ENCODE measurements at places on chromosomes 11 and 22.

DNA sequence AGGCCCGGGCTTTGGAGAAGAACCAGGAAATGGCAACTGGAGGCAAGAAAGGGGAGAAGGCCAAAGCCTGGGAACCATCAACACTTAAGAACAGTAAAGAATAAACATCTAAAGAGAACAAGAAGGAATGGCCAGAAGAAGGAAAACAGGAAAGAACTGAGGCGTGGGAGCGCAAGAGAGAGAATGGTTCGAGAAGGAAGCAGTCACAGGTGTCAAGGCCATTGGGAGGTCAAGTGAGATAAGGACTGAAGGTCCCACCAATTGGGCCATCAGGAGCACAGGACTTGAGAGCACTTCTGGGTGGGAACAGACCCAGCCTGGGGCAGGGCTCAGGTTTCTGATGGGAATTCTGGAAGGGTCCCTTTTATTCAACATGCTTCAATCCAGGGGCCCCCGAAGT is 697 bp upstream of the SCGB1A1 start:
- DNase-seq: no peak

- no peak for DNase-seq
Measured at GRCh38 chr11:130068546-130068985, 1.1 kb upstream of the APLP2 start.

GRCh38 chr11:30508594-30508993 is 77.6 kb downstream of the MPPED2 start:
- no peak for DNase-seq

- DNase-seq: no peak
Measured at GRCh38 chr22:49936973-49937757, 18.7 kb downstream of the CRELD2 start.

GRCh38 chr11:122159173-122159721 is 43.2 kb upstream of the BLID start:
- DNase-seq: no peak

DNA sequence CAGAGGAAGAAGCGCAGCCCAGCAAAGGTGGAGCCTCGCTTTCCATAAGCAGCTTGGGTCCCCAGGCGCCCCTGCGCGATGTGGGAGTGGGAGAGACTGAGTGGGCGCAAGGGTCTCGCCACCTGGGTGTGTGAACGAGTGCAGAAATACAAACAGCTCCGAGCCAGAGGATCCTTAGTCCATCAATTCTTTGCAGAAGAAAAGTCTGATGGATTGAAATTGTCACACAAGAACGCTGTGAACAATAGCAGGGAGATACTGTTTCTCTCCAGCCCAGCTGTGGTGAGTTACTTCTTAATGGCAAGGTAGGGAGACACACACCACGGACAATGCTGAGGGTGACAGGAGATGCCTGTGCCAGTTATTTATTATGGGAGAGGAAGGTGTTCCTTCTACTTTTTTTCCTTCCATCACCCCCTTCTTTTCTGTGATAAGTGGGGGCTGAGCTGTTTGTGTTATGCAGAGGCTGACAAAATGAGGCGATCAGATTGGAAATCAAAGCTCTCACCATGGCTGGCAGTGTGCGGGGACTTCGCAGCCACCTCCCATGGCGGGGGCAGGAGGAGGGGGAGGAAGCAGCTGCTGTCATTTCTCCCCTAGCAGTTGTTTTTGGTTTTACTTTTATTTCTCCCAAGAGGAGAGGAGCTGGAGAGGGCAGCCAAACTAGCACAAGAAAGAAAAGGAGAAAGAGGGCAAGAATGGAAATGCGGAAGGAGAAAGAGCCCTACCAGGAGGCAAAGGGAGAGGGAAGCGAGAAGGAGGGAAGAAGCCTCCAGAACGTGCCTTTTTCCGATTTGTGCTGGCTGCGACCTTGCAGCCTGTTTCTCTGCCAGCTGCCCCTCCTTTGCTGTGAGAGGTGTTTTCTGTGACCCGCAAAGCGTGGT is 755.8 kb downstream of the NTM start:
- DNase-seq: peak; percentile 17

- peak; percentile 33 for DNase-seq
Measured at GRCh38 chr11:72452495-72452894, 18.2 kb upstream of the CLPB start.

DNA sequence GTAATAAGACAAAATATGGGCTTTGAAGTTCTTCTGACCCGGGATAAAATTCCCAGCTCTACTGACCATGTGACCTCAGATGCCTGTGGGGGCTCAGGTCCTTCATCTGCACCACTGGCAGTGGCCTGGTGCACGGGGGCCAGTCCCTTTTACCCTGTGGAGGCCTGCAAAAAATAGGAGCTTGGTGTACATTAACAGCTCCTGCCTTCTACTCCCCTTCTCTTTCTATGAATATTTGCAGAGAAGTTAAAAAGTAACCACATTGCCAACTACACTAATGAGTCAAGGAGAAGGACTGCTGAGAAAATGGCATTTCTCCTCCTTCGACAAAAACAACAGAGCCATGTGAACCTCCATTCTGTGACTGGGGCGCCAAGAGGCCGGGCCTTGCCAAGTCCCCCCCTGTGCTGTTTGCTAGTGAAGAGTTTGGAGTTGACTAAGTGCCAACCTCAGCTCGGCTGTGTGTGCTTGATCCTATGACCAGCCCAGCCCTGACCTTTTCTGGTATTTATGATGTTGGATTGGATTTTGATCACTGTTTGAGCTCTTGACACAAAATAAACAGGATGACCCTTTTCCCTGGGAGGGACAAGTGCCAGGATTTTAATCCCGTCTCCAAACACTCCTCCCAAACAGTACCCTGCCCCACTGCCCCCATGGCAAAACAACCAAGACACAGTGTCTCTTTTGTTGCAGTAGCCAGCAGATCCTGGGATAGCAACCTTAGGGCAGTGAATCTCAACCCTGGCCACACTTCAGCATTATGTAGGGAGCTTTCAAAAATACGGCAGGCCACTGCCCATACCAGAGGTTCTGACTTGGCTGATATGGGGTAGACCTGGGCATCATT is 380.1 kb downstream of the LARGE1 start:
- no peak for DNase-seq

DNA sequence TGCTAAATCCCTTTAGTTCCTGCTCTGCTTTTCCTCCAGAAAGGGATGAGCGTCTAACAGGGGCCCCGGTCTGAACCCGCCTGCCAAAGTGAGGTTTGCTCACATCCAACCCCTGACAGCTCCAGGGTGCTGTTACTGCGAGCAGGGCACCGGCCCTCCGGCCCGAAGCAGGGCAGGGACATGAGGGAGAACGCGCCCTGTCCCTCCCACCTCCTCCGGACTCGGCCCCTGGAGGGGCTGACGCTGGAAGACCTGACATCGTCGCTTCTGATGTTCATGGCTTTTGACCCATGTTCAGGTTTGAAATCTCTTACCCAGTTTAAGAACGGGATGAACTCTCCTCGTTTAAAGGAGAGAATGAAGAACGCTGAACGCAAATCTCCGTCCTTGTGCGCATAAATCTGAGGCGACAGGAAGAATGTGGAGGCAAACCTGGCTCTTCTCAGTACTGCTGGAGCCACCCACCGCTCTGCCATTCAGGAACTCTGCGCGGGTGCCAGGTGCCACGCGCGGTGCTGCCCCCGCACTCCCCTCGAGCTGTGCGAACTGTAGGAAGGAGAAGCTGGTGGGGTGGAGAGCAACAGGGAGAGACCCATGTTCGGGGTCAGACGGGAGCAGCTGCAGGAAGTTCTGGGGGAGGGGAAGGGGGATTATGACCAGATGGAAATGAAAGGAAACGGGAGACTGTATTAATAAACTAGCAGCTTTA is 826 bp upstream of the EEF1G start:
- no peak for DNase-seq

- DNase-seq: no peak
Measured at GRCh38 chr11:41486424-41486823, 27.0 kb upstream of the LRRC4C start.

- DNase-seq: no peak
Measured at GRCh38 chr22:24810043-24810749, 4.2 kb downstream of the SGSM1 start.

DNA sequence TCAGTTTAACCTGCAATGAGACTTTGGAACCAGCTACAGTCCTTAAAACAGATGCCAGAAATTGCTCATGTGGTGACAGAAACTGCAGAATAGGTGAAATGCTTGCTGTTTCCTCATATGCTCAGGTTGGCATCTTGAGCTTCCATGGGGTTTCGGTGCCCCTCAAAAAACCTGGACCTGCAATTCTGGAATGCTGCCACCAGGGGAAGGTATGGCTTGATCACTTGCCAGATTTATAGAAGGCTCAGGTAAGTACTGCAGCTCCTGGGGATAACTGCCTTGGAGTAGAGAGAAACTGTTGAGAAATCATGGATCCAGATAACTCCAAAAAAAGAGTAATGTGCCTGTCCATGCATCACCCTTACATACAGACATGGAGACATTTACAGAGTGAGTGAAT is 113.0 kb downstream of the CTTN start:
- no peak for DNase-seq

DNA sequence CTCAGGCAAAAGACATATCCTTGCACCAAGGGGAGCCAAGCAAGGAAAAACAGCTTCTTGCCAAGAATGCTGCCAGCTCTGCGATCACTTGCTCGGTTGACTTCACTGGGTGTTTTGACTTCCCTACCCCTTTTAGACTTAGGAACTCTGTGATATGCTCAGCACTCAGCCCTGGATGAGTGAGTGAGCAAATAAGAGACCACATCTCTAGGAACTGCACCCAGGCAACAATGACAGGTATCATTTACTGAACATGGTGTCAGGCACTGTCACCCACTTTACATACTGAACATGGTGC is 3.7 kb upstream of the IRAG1 start:
- DNase-seq: no peak

DNA sequence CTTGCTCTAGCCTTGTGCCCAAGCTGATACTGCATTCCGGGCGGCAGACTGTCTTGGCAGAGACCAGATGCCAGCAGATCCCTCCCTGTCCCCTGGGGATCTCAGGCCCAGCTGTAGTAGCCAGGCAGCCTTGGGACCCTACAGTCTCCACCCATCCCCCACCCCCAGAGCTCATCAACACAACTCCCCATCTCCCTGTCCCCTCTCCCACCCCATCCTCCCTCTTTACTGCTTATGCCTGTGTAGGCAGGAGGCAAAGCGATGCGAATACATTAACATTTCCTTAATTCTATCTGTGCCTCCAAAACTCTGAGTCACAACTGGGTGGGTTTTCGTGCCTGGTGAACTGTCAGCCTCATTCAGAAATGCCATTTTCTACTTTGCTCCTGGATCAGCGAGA is 547.6 kb downstream of the BUD13 start:
- no peak for DNase-seq

DNA sequence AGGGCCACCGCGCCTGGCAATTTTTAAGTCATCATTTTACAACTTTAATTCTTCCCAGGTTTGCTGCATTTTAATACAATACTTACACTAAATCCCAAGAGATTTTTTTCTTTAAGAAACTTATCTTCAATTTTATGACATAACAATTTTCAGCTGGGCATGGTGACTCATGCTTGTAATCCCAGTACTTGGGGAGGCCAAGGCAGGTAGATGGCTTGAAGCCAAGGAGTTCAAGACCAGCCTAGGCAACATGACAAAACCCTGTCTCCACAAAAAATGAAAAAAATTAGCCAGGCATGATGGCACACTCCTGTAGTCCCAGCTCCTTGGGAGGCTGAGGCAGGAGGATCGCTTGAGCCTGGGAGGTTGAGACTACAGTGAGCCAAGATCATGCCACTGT is 38.8 kb downstream of the CLDN25 start:
- DNase-seq: no peak

DNA sequence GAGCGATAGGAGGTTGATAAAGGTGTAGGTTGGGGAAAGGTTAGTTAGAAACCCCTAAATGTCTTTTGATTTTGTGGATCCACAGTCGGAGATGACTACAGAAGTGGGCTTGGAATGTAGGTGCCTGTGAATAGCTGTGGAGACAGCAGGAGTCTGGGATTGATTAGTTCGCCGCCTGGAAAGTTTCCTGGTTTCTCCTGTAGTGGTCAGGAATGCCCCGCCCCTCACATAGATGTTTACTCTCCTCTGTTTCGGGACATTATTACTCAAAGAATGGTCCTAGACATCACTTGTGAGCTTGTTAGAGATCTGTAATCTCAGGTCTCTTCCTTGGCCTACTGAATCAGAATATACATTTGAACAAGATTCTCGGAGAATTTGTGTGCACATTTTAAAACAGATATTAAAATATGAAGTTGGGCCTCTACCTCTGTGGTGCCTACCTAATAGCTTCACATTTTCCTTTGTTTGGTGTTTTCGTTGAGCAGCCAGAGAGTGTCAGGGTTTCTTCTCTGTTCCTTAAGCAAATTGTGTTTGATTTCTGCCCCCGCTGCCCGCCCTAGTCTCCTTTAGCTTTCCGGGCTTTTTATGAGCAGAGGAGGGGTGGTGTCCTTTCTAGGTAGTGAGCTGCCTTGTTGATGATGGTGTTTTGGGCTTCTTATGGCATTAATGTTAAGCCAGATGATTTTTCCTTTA is 89.4 kb downstream of the PPP6R3 start:
- no peak for DNase-seq

DNA sequence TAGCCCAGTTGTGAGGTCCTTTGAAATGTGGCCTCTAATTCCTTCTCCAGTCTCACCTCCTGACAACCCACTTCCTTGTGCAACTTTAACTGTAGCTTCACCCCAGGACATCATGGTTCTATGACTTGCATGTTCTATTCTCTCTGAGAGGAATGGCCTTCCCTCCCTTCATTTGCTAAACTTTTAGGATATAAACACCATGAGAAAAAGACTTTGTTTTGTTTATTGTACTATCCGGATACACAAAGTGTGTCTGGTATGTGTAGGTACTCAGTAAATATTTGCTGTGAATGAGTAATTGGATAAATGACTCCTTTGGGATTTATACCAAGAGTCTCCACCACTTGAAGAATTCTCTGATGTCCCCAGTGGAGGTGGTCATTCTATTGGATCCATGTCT is 547.6 kb downstream of the INSC start:
- DNase-seq: no peak

DNA sequence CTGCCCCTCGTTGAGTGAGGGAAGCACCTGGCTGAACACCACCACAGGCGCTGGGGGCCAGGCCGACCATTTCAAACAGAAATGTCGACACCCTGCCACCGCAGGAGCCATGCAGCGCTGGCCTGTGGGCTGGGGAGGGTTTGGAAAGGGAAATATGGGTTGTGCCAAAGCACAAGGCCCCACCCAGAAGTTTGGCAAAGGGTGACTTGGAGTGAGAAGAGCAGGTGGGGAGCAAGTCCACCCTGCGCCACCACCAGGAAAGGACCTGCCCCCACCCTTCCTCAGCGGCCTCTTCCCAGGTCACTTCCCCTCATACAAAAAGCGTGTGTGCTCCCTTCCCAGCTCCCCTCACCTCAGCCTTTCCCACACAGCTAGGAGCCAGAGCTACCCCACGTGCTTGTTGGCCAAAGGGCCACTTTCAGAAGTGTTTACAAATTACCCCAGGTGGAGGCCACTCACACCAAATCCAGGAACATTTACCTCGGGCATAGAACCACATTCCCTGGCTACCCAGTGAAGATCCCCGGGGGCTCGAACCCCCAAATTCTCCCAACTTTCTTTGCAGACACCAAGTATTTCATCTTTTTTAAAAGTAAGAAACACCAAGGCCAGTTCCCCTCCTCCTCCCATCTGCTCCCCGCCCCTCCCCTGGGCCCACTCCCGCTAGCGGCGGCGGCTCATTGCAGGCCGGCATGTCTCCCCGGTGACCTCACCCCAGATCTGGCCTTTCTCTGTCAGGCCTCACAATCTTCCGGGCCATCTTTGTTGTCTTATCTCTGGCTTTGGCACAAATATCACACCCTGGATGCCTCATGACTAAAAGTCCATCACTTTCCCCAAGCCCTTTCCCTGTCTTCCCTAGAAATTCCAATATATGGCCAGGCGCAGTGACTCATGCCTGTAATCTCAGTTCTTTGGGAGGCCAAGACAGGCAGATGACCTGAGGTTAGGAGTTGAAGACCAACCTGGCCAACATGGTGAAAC is 20.5 kb upstream of the SCGB1A1 start:
- DNase-seq: peak; percentile 52

All from common myeloid progenitor, CD34-positive (primary cell).